ENCODE measurements at places on chromosomes 6 and 20.

DNA sequence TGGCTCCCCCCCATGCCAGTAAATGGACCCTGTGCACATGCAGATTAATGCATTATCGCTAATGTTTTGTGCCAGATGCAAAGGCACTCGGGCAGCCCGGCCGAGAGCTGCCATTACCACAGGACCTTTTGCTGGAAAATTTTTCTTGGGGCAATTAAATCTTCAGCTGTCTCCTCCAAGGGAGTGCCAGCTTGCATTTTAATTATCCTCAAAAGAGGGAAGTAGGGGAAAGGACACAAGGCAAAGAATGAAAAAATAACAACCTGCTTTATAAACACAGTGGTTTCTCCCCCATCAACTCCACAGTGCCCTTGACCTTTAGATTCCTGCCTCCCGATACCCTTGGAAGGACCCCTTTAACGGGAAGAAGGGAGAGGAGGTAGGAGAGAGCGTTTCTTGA is 48.2 kb downstream of the PDYN start:
- no peak for DNase-seq

- DNase-seq = no peak
Measured at GRCh38 chr20:47586649-47587294, 85.1 kb downstream of the NCOA3 start.

GRCh38 chr6:96286503-96286902 is 235.1 kb upstream of the UFL1 start:
- no peak for DNase-seq

GRCh38 chr20:34115232-34115631 is 3.2 kb upstream of the EIF2S2 start:
- DNase-seq = no peak

GRCh38 chr6:156437121-156437879 is 339.9 kb upstream of the ARID1B start:
- DNase-seq = no peak

DNA sequence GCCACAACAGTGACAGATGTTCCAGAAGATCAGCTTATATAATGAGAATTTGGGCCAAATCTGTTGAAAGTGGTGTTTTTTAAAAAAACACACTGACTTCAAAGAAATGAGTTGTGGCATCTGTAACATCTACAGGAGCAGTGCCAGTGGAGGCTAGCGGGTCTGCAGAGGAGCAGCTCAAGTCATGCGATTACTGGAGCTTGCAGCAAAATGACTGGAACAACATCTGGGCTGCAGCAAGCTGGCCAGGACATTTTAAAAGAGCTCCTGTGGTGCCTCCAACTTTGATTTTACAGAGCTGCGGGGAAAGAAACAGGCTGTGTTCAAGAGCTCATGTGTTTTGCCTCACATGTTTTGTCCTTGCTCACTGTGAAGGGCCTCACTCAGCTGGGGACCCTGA is 57.2 kb downstream of the TBX18 start:
- no peak for DNase-seq

Data from activated CD4-positive, alpha-beta T cell treated with anti-CD3 and anti-CD28 coated beads for 24 hours (primary cell).